ENCODE measurements at places on chromosomes 6 and 20.

- no peak for DNase-seq
Observed at GRCh38 chr20:13552061-13552460, 86.7 kb downstream of the TASP1 start.

DNA sequence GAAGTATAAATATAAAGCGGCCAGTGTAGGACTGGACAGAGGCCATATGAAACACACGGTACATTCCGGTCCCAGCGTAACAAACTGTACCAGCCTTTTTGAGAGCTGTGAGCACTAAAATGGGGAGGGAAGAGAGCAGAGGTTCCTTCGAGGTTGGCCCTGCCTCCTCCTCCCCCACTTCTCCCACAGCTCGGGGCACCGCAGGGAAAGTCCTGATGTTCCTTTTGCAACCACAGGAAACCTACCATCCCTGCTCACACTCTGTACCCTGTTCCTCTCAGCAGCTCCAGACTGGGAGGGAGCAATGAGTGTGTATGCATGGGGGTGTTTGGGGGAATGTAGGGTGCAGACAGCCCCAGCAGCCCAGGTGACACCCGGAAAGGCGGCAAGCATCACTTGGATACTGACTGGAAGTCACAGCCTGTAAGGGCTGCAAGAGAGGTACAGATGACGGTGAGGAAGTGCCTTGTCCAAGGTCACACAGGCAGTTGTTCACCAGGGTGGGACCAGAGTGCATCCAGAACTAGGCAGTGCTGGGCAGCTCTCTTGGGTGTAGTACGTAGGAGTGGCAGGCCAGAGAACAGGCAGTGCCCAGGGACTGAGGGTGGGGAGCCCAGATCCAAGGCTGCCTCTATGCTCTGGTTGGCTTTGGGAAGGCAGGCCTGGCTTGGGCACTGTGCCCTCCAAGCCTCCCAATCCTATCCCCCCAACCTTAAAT lies 11.0 kb upstream of the ARMC12 start:
- DNase-seq, result no peak

DNA sequence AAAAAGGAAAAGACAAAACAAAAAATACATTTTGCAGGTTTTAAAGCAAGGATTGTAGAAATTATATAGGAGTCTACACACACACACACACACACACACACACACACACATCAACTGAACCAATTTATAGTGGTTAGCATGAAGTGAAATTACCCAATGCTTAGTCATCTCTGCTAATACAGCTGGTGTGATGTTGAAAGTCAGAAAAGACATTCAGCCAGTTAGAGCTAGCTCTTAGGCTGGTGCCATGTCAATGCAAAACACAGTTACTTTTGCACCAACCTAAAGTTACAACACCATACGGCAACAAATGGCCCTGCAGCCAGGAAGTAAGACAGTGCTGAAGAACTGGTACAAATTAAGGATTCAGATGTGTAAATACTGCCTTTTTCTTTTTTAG lies 15.2 kb downstream of the FAM210B start:
- no peak for DNase-seq

- no peak for DNase-seq
Observed at GRCh38 chr6:15401120-15401519, 155.3 kb downstream of the JARID2 start.

DNA sequence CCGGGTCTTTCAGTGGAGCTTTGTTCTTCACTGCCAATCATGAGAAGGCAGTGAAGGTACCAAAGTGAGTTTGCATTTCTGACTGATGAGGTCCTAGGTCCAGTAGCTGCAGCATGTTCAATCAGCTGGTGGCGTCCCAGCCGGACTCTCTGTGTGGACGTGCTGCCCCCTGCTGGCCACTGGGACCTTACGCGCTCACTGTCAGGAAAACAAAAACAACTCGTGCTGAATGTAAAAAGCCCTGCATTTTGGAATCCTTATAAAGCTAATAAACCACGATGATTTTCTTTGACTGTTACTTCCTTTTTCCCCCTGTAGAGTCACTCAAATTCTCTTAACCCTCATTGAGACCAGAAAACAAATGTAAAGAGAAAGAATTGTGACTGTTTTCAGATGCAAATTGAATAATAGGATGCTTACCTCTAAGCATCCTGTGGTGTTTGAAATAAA lies 4.9 kb upstream of the CD24 start:
- peak; percentile 46 for DNase-seq

GRCh38 chr20:376089-376488 lies 4.5 kb upstream of the TRIB3 start:
- no peak for DNase-seq

GRCh38 chr20:6038256-6038655 lies 15.6 kb downstream of the LRRN4 start:
- DNase-seq, result no peak

DNA sequence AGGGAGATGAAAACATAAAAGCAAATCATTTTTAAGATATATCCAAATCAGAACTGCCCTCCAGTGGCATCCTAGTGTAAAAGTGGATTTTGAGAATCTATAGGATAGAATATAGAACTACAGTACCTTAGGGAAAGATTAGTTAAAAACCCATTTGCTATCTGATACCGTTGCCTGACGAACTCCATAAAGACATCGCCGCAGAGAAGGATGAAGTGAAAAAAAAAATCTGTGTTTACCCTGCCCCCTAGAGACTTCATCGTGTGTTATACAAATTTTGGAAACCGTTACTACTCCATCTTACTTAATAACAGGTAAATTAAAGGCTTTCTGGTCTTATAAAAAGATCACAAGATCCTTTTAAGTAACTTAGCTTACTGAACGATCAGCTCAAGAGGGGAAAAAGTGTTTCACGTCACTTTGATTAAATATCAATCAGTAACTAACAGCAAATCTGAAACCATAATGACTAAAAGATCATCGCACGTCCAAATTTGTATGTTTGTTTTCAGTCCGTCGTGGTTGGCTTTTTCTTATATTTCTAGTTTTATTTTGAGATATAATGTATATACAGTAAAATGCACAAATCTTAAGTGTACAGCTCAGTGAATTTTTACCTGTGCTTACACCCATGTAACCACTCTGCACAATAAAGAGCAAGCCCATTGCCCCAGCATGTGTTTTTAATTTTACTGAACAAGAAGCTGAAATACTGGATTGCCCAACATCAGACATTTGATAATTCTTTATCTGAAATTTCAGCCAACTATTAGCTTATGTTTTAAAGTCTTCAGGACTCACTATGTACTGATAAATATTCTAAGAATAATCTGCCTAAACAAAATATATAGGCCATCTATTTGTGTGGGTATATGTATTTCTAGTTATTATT lies 881 bp upstream of the MCM3 start:
- no peak for DNase-seq

- DNase-seq, result no peak
Observed at GRCh38 chr20:19867074-19867473, 109.0 kb downstream of the RIN2 start.

DNA sequence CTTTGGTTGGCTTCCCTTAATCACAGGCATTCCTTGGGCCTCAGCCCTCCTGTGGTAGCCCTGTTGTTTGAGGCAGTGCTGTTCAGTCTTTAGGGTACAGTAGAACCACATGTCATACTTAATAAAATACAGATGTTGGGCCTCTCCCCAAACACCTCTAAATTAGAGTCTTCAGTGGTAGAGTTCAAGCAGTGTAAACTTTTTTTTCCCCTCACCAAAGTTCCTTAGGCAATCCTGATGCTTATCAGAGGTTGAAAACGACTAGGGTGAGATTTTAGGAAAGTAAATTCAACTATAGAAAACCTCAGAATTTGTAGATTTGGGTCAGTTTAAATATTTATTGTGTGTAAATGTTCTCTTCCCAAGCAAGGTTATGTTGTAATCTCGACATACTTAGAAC lies 44.6 kb downstream of the BLTP3A start:
- no peak for DNase-seq

DNA sequence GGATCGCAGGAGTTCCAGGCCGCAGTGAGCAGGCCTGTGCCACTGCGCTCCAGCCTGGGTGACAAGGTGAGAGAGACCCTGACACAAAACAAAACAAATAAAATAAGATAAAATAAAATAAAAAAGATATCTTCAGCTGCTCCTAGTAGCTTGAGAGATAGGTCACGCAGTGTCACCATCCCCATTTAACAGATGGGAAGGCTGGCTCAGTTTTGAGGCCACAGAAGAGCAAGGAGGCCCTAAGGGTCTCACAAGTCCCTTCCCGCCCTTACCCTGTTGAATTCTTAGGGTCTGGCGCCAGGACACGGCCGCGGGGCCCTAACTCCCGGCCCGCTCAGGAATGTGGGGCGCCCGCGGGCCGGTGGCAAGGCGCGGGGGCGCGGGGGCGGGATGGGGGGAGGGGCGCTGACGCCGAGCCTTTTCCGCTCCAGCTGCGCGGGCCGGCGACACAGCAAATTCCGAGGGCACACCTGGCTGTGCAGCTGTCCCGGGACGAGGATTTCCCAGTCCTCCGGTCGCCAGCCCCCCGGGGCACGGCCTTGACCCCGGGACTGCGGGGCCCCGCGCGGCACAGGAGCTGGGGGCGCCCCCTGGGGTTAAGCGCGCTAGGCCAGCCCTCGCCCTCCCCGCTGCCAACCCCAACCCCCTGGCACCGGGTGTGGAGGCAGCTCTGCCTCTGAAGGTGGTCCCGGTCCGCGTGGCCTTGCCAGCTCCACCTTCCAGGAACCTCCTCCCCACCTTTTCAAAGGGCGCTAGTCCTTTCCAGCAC lies 10.3 kb upstream of the R3HDML start:
- no peak for DNase-seq

DNA sequence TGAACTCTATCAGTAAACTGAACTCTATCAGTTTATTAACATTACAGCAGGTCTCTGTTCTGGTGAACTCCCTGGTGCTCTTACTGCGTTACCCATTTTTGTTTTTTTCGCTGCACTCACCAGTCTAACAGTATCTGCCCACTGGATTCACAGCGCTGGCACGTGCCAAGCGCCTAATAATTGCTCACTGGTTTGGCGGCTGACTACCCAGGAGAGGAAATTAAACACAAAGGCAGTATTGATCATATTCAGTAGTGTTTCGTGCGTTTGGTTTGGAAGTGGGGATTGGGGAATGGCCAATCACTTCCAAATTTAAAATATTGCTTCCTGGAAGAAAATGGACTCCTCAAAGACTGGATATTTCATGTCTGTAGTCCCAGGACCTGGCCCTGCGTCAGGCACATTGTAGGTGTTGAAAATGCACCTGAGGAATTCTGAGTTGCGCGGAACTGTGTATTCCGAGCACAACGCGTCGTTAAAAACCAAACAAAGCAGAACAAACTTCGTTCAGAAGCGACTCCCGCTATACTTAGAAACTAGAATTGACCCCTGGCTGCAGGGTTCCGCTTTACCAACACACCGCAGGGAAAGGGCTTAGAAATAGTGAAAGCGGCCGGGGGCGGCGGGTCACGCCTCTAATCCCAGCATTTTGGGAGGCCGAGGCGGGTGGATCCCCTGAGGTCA lies 1.1 kb upstream of the RPS12 start:
- DNase-seq, result no peak

DNA sequence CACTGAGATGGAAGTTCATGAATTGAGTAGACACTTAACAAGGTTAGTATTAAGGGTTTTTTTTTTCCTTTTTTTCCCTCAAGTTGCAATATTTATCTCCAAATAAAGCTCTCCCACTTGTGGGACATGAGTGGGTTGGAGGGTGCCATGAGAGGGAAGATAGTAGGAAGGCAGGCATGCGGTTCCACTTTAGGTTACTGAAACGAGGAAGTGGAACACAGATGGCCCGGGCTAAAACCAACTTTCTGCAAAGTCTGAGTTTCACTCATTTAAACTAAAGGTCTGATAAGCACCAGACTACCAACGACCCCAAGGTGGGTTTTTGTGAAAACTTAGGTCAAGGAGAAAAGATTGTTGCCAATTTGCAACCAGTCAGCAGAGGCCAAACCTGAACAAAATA lies 42.2 kb downstream of the TBC1D7 start:
- no peak for DNase-seq

DNA sequence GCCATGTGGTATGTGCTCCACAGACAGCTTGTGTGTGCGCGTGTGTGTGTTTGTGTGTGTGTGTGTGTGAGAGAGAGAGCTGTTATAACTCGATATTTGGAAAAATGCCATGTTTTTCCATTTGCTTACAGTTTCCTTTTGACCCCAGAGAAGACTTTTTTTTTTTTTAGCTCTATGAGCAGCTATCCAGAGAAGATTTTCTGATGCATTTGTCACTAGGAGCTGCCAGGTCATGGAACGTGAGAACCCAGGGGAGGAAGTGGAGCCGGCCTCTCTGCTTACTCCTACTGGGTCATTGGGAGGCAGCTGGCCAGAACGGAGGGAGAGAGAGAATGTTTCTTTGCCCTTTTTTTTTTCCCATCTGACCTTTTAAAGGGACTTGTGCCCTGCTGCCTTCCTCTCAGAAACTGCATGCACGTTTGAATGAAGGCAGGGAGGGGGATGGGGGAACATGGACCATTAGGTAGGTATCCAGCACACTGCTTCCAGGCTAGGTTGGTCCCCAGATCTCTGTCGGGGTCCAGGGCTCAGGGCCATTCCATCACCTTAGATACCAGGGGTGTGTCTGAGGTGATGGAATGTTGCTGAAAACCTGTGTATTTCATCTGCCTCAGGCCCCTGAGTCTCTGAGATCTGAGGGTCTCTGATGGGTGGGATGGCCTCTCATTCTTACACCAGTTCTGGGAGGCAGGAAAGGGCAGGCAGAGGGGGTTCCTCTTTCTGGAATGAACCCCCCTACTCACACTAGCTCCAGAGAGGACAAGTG lies 11.2 kb upstream of the MRPS18A start:
- no peak for DNase-seq

- no peak for DNase-seq
Observed at GRCh38 chr6:144712541-144712940, 427.4 kb downstream of the UTRN start.

- no peak for DNase-seq
Observed at GRCh38 chr20:12966468-12967085, 42.2 kb upstream of the SPTLC3 start.

DNA sequence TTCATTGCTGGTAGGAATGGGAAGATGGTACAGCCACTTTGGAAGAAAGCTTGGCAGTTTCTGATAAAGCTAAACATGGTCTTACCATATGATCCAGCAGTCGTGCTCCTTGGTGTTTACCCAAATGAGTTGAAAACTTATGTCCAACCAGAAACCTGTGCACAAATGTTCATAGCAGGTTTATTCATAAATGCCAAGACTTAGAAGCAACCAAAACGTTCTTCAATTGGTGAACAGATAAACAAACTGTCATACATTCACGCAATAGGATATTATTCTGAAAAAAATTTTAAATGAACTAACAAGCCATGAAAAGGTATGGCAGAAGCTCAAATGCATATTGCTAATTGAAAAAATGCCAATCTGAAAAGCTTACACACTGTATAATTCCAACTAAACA lies 117.1 kb downstream of the LINC00237 start:
- no peak for DNase-seq

- no peak for DNase-seq
Observed at GRCh38 chr20:5356941-5357340, 40.2 kb upstream of the PROKR2 start.

DNA sequence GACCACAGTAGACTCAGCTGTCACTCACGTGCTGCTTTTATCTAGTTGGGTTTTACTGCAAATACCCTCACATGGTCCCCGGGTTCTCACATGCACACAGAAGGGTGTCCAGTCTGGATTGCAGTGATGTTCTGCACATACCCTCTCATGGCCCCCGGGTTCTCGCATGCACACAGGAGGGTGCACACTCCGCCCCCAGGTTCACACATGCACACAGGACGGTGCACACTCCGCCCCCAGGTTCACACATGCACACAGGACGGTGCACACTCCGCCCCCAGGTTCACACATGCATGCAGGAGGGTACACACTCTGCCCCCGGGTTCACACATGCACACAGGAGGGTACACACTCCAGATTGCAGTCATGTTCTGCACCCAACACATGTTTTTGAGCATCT lies 224.3 kb downstream of the ERMARD start:
- DNase-seq, result no peak

Measured in GM12892 (cell line).